Uterus (tissue), 4 donors: ENCODE measurements at places on chromosomes 2 and 18. TPM values are rescaled to one million over a fixed set of nuclear protein-coding genes. Genes with fewer than 3 reads are reported as not detected.

GRCh38 chr2:120650022-120650644 lies 85.5 kb upstream of the GLI2 start:
- H3K27ac ChIP-seq: no peak overlapping the region
- H3K4me1 ChIP-seq: no peaks in the 10 kb centered on the region
- no peaks in the 10 kb centered on the region for H3K27me3 ChIP-seq
- DNase-seq: no peak
- H3K36me3 ChIP-seq: no peaks in the 10 kb centered on the region

Gene ZNF2
- total RNA-seq: 5.9 TPM

DNA sequence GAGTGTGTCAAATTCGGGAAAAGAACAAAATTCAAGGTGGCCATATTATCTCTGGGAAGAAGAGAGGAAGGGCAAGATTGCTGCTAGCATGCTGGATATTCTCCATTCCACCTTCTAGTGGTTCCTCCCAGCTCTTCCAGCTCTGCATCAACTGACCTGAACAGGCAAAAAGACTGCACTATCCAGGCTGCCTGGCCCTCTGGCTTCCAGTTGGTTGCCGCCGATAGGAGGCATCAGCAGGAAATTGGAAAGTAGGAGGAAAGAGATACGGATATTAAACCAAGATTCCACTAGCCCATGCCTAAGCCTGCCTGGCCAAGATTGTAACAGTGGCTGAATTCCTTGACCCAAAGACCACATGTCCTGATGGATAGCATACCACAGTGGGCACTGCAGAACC lies 1.7 kb upstream of the RTTN start:
- DNase-seq: no peak
- H3K4me1 ChIP-seq: no peaks in the 10 kb centered on the region
- H3K36me3 ChIP-seq: no peaks in the 10 kb centered on the region
- H3K27me3 ChIP-seq: no peaks in the 10 kb centered on the region
- no peak overlapping the region for H3K27ac ChIP-seq

GRCh38 chr2:98530114-98530513 lies 78.2 kb downstream of the COA5 start:
- no peak for DNase-seq
- H3K36me3 ChIP-seq: no peaks in the 10 kb centered on the region
- no peak overlapping the region for H3K27ac ChIP-seq
- no peak overlapping the region for H3K4me3 ChIP-seq
- no peaks in the 10 kb centered on the region for H3K27me3 ChIP-seq

DNA sequence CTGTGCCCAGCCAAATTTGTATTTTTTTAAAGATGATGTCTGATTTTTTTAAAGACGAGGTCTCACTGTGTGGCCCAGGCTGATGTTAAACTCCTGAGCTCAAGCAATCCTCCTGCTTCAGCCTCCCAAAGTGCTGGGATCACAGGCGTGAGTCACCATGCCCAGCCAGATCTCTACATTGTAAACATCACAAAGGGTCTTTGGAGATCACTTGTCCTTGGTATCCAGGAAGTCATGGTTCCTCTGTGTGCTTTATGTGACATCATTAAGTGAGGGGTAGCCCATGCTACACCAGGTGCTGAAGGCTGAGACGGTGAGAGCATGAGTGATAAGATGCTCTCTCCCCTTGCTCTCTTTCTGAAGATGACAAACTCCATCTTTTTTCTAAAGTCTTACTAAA lies 7.0 kb upstream of the NUP35 start:
- H3K36me3 ChIP-seq: no peaks in the 10 kb centered on the region
- no peaks in the 10 kb centered on the region for H3K27me3 ChIP-seq
- no peak for DNase-seq
- no peak overlapping the region for H3K4me3 ChIP-seq
- no peak overlapping the region for H3K27ac ChIP-seq
- H3K4me1 ChIP-seq: no peaks in the 10 kb centered on the region

Gene EIPR1
- 0.59 TPM for total RNA-seq
